ENCODE measurements at places on chromosomes 13 and 19.

GRCh38 chr19:55088543-55089341 is 13.1 kb downstream of the EPS8L1 start:
- peak; percentile 82 for DNase-seq

DNA sequence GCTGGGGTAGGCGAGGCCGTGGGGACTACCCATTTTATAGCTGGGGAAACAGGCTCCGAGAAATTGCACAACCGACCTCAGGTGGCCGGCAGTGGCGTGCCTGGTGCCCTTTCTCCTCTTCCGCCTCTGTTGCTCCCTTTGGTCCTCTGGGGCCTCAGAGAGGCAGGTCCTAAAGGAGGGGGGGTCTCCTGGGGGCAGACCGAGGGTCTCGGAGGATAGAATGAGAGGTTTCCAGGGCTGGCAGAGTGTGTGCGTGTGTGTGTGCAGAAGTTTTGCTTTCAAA is 11.3 kb downstream of the STX10 start:
- no peak for DNase-seq

GRCh38 chr13:51134763-51135365 is 23.8 kb upstream of the C13orf42 start:
- DNase-seq: no peak

DNA sequence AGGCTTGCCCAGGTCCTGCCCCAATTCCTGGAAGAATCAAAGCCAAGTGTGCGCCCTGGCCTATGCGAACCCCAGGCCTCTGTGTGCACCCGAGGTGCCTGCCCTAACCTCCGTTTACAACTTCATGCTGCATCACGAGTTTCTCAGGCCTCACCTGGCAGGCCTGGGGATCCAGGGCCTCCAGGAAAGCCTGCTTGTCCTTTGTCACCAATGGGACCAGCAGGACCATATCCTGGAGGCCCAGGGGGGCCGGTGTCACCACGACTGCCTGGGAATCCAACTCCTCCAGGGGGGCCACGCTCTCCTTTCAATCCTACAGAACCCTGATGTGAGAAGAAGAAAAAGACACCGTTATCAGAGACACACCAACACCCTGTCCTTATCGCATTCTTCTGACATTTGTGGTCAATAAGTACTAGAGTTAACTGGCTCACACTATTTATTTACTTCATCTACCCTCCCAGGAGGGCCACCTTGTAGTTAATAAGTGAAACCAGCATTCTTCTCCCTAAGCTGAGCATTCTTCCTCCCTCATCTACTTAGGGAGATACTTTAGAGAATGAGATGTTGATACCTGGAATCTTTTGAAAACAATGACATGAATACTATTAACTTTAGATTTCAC is 120.6 kb downstream of the COL4A1 start:
- DNase-seq: no peak

DNA sequence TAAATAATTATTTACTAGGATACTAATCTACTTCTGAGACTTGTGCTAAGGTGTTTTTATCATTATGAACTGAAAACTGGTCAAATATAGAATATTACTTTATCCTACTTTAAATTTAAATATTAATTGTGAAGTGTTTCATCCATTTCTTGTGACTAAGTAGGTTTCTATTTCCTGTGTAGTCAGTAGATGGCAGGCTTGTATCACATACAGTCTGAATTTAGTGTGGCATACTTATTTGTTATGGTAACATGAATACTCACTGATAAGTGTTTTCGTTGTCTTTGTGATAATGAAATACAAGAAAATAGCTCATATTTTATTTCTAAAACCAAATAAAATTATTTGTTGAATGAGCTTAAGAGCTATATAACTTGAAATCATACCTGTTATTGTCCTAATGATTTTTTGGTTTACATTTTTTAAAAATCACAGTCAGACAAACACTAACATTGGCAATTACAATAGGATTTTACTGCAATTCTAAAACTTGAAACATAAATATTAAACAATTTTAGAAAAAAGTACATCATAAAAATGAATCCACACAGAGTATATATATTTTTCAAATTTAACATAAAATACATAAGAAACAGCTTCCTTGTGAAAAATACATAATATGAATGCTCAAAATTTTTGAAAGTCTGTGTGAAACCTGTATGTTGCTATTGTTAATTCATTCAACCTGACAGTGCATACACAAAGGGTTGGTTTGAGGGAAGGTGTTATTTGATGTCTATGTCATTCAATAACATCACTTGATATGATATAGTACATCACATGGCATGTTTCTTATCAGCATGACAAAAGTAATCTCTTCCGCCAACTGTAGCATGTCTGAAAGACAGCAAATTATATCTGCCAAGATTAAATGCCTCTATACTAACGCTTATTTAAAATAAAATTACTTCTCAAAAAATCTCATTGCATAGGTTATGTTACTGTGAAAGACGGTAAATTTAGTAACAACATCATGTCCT is 904.8 kb upstream of the PCDH20 start:
- peak; percentile 73 for DNase-seq

- no peak for DNase-seq
Measured at GRCh38 chr13:113750554-113751399, 8.2 kb upstream of the TMEM255B start.

GRCh38 chr13:59088716-59089115 is 1075.0 kb downstream of the DIAPH3 start:
- no peak for DNase-seq

DNA sequence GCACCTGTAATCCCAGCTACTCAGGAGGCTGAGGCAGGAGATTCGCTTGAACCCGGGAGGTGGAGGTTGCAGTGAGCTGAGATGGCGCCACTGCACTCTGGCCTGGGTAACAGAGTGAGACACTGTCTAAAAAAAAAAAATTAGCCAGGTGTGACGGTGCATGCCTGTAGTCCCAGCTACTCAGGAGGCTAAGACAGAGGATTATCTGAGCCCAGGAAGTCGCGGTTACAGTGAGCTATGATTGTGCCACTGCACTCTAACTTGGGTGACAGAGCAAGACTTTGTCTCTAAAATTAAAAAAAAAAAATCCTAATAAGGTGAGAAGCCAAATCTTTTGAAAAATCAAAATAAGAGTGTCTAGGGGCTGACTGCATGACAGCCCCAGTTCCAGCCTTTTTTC is 9.7 kb upstream of the CEBPA start:
- DNase-seq: no peak

- no peak for DNase-seq
Measured at GRCh38 chr13:110634558-110634957, 19.2 kb downstream of the NAXD start.

- DNase-seq: no peak
Measured at GRCh38 chr13:98332691-98333090, 155.6 kb upstream of the RNF113B start.

DNA sequence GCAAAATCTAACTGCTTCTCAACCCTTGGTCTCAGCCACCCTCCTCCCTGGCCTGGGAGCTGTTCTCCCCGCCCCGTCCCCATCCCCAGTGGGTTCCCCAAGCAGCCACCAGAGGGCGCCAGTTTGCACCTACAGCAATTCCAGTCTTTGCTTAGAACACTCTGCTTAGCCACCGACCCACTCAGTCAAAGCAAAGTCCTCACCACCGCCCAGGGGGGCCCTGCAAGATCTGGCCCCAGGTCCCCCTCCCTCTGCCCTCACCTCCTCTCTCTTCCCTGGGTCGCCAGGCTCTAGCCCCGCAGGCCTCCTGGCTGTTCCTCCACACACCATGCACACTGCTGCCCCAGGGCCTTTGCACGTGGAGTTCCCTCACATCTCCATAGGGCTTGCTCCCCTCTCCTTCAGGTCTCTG is 12.4 kb downstream of the TMEM143 start:
- peak; percentile 83 for DNase-seq

GRCh38 chr13:102580552-102581169 is 16.1 kb upstream of the TPP2 start:
- DNase-seq: peak; percentile 20

DNA sequence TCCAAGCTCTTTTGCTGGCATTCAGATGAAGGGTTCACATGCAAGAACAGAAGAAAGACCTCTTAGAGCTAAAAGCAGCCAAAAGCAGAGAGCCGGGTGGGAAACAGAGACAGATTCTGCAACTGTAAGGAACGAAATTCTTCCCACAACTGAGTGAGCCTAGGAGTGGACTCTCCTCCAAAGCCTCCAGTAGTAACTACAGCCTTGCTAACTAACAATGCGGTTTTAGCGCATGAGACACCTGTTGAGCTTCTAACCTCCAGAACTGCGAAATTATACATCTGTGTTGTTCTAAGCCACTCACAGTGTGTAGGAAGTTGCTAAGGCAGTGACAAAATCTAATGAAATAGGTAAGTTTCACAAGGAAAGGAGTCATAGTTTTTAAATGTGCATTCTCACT is 98.1 kb upstream of the SLITRK1 start:
- no peak for DNase-seq

DNA sequence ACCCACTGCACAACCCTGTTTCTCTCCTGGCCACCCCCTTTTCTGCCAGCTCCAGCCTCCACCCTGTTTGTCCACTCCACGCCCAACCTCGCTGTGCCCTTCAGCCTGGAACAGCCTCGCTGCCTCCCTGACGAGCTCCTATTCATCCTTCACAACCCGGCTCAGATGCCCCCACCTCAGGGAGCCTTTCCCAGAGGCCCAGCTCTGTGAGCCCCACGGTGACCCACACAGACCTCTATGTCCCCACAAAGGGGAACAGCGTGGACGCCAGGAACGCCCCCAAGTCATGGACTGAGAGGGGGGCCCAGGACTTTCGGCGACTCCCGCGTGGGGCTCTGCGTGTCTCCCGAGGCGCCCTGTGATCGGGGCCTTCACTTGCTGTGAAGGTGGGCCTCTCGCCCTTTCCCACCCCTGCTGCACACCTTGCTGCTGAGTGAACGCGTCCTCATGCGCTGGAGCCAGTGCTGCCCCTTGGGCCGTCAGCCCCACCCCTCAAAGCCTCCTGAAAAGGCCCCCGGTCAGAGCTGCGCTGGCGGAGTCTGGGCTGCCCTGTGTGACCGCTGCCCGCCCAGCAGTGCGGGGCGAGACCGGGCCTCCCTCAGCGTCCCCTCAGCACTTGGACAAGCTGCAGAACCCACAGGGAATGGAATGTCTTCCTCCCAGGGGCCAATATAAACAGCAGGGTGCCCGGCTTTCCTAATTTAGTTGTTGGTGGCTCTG is 40.0 kb downstream of the ADPRHL1 start:
- DNase-seq: no peak

- no peak for DNase-seq
Measured at GRCh38 chr13:59119475-59119874, 1044.3 kb downstream of the DIAPH3 start.

DNA sequence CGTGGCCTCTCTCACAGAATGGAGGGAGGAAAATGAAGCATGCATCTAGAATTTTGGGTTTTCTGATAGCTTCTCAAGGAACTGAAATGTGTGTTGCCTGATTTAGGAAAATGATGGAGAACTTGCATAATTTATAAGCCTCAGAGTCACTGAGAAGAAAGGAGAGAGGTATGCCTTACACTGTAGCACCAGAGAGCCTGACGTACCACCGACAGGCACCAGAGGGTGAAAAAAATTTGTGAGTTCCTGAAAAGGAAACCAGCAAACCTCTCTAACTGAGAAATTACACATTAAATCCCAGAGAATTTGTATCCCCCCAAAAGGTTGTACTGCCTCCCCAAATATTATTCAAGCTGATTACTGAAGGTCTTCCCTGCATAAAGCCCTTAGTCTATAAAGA is 915.3 kb upstream of the SLITRK6 start:
- no peak for DNase-seq

DNA sequence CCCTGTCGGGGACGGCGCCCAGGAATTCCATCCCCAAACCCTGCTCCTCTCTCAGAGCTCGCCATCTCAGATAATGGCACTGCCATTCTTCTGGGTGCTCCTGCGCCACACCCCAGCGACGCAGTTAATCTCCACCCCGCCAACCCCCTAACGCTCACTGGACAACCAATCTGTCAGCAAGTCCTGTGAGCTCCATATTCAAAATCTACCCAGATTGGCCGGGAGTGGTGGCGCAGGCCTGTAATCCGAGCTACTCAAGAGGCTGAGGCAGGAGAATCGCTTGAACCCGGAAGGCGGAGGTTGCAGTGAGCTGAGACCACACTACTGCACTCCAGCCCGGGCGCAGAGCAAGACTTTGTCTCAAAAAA is 18.6 kb downstream of the FCGBP start:
- DNase-seq: no peak

DNA sequence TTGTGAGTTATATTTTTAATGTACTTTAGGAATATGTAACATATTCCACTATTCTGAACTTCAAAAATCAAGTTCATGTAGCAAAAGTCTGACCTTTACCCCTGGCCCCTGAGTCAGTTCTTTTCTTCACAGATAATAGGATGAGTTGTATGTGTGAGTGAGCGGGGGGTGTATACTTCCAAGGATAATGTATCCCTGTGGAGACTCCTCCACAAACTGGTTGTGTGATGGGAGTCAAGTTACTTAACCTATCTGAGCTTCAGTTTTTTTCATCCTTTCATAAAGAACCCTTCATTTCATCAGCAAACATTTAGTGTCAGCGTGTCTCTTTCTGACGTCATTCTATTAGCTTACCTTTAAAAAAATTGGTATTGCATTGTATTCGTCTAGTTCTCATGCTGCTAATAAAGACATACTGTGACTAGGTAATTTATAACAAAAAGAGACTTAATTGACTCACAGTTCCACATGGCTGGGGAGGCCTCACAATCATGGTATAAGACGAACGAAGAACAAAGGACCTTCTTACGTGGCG is 288.1 kb upstream of the GPC6 start:
- no peak for DNase-seq

- DNase-seq: no peak
Measured at GRCh38 chr19:29323021-29323430, 110.1 kb upstream of the UQCRFS1 start.

DNA sequence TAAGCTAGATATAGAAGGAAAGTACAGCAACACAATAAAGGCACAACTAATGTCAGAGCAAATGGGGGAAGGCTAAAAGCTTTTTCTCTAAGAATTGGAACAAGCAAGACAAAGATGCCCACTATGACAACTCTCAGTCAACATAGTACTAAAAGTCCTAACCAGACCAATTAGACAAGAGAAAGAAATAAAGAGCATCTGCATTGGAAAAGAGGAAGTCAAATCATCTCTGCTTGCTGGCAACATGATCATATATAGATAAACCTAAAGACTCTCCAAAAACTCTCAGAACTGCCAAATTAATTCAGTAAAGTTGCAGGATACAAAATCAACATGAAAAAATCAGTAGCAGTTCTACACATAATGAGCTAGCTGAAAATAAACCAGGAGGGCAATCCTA is 542.0 kb downstream of the DIAPH3 start:
- DNase-seq: no peak

DNA sequence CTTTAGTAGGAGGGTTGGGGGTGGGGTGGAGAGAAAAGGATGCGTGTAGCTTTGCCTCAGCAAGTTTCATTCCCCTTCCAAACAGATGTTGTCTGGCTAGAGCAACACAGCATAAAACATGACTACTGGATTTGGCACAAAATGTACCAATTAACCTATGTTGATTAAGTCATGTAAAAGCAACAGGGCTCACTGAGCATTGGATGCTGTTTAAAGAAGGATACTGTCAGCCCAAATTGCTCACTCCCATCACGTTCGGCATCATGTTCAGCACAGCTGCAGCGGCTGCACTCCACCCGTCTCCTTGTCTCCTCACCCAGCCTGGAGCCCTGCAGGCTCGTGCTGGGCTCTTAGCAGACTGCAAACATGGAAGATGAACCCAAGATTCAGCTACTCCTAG is 77.5 kb downstream of the DLEU7 start:
- no peak for DNase-seq

GRCh38 chr13:113646376-113646775 is 11.6 kb downstream of the ATP4B start:
- no peak for DNase-seq

Measured in HEK293T (cell line).